ENCODE measurements at places on chromosomes 3 and 15. TPM values are rescaled to one million over a fixed set of nuclear protein-coding genes. Genes with fewer than 3 reads are reported as not detected.

DNA sequence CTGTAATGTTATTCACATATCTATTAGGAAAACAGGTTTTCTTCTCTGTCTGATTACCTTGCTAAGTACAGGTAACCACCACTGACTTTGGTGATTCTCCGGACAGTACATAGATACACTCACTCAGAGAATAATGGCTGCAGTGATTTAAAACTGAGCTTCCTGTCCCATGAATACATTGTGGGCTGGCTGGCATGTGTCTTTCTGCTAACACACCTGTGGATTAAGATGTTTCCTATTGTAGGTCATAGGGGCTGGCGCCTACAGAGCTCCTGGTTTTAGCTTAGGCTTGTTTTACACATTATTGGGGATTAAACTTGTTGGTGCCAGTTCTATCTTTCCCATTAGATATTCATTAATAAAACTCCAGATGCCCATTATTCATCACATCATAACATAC, 102.7 kb upstream of the MEIS2 start:
- no peak for DNase-seq

DNA sequence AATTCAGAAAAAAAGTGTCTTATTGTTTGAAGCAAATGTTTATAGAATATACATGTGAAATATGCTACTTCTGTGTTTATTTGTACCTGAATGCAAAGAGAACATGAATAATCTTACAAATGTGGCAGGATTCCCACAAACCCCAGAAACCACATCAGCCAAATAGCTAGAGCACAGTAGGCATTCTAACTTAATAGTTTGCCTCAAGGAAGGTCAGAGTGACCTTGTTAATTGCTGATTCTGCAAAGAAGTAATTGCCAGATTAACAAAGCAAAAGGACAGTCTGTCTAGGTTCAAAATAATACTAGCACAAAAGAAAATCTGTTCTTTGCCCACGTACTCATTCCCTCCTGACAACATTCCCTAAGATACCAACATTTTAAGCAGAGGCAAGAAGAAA, 604.0 kb downstream of the PYDC2 start:
- DNase-seq, result no peak

DNA sequence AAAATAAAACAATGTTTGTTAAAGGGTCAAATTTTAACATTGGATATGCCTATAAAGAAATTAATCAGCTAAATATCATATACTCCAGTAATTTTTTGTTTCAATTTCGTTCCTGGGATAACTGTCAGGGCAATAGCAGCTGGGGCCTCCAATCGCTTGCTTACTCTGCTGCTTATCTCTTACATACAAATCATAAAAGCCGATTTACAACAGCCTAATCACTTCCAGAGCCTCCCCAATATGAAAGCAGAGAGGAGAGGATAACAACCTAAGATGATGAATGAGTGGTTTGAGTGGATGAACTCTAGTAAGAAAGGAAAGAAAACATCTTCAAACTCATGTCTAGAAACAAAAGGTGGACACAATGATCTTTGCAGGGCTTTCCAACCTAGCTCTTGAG, 80.7 kb upstream of the PSMD6 start:
- no peak for DNase-seq

Gene NRROS
- 16.2 TPM for total RNA-seq

DNA sequence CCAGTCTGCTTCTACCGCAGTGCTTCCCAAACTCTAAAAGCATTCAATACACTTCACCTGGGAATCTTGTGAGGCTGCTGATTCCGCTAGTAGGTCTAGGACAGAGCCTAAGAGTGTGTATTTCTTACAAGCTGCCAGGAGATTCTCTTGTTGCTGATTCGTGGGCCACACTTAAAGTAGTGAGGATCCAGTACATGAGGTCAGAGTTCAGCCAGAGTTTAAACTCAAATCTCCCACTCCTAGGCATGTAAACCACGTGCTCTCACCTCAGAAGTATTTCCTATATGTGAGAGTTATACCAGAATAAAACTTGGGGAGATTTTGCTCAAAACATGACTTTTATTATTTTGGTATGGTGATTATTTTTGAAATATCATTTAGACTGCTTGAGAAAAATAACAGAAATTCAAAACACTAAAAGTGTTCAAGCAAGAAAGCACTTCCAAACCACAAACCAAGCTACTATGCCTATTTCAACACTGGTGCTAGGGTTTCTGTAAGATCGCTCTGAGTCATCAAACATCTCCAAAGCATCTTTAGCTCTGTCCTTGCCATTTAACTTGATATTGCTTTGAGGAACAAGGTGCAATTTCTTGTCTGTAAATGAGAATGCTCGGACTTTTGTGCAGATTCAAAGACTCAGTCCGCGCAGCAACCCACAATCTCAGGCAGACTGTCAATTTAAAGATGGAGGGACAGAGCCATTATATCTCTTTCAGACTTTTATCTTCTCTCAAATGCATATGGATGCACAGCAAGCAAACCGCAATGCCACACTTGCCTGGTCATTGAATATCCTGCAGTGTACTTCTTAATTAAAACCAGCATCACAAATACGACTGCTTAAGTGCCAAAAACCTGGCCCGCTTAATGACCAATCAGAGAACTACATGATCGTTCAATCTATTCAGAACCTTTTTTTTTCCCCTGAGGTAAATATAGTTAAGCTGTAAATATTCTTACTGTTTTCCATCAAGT, 59.8 kb downstream of the AGTR1 start:
- DNase-seq, result no peak

Gene CMTM8
- 2.7 TPM for total RNA-seq

Gene LRRC31
- total RNA-seq, result not detected

Gene RAMAC
- 25.9 TPM for total RNA-seq

- DNase-seq, result no peak
Measured at GRCh38 chr3:65377637-65378036, 661.1 kb downstream of the MAGI1 start.

DNA sequence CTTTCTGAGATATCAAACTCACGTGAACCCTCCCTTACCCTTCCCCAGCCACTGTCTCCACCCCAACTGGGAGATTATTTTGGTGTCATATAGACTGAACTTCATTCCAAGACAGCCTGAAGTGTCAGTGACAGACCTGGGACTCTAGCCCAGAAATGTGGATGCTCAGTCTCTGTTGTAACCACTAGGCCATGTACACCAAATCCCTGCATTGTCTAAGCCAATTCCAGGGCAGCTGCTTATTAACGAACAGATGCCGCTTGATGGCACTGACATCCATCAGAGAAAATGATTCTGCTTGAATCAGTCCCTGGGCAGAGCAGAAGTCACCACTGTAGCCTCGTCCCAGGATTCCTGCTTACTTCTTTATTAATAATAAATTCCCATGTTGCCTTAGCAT, 305.5 kb downstream of the GRM7 start:
- no peak for DNase-seq

GRCh38 chr3:177435301-177435700, 238.0 kb upstream of the TBL1XR1 start:
- DNase-seq, result no peak

- no peak for DNase-seq
Measured at GRCh38 chr3:126910231-126910630, 72.7 kb upstream of the PLXNA1 start.

Gene CELF6
- 1.7 TPM for total RNA-seq

Gene CGNL1
- not detected for total RNA-seq
